Tibial artery (tissue), 4 donors: ENCODE measurements at places on chromosomes 4 and X.

- no peak for DNase-seq
Observed at GRCh38 chr4:106614441-106614840, 245.9 kb upstream of the GIMD1 start.

- DNase-seq: no peak
Observed at GRCh38 chrX:42025861-42026260, 102.5 kb upstream of the CASK start.

DNA sequence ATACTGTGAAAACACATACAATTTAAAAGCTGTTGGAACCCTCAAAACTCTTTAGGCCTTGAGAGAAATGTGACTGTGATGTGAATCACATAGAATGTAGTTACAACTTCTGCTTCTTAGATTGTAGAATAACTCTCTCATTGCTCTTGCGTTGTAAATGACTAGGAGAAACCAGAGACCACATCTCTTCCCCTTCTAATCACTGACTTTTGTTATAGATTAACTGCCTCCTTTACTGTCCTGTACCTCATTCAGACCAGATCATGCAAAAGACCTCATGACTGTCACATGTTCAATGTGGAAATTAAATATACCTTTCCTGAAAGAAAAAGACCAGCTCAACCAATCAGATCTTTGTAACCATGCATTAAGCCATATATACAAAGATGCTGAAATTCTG is 43.2 kb upstream of the NEIL3 start:
- DNase-seq: no peak

DNA sequence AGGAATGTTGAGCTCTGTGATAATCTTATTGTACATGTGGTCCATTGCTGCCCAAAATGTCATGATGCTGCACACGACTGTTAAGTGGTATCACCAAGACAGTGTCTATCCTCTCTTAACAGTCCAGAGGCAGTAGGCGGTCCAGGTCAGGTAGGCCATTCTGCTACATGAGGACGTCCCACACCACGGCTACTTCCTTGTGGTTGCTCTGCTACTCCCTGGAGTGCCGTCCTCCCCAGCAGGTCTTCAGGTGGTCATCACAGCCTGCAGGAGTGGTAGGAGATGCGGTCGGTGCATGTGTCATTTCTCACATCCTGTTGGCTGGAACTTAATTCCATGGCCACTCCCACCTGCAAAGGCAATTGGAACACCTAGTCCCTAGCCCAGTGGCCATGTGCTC is 11.5 kb upstream of the STK32B start:
- no peak for DNase-seq

DNA sequence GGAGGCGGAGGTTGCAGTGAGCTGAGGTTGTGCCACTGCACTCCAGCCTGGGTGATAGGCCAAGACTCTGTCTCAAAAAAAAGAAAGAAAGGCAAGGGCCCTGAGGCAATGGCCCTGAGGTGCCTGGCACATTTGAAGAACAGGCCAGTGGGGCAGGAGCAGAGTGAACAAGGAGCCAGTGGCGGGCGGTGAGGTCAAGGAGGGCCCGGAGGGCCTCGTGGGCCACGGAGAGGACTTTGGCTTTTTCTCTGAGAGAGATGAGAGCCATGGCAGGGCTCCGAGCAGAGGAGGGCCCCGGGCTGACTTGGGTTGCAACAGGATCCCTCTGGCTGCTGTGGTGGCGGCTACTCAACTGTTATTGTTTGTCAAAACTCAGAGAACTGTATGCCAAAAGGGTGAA is 13.3 kb downstream of the FTSJ1 start:
- no peak for DNase-seq

DNA sequence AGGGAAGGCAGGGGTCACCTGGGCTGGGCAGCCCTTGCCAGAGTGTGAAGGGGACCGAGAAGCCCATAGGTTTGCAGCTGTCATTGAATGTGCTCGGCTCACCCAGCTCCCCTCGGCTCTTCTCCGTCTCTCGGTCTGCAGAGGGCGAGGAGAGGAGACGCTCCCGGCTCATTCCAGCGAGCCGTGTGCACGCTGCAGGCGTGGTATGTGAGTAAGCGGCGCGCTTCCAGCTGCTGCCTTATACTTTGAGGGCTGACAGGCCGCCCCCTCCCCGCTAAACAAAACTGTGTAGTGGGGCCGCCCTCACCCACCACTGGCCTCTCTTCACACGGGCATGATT is 23.0 kb upstream of the BCORL1 start:
- no peak for DNase-seq

DNA sequence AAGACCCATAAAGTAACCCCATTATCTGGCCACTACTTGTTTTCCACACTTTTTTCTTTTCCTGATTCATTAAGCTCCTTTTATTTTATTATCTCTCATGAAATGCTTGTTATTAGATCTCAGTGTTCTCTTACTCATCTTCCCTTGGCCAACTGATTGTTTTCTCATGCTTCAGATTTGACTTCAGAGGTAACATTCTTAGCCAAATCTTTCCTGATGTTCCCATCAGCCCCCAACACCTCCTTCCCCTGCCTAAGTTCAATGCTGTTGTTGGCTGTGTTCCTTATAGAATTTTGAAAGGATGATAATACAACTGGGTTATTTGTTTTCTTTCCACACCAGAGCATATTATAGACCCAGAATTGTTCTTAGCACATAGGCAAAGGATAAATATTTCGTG is 75.6 kb downstream of the BMPR1B start:
- no peak for DNase-seq

GRCh38 chr4:183291070-183291469 is 29.0 kb downstream of the CLDN22 start:
- DNase-seq: no peak

- no peak for DNase-seq
Observed at GRCh38 chr4:141132709-141133145, 542 bp downstream of the RNF150 start.

- no peak for DNase-seq
Observed at GRCh38 chr4:113718252-113718651, 43.3 kb downstream of the CAMK2D start.

DNA sequence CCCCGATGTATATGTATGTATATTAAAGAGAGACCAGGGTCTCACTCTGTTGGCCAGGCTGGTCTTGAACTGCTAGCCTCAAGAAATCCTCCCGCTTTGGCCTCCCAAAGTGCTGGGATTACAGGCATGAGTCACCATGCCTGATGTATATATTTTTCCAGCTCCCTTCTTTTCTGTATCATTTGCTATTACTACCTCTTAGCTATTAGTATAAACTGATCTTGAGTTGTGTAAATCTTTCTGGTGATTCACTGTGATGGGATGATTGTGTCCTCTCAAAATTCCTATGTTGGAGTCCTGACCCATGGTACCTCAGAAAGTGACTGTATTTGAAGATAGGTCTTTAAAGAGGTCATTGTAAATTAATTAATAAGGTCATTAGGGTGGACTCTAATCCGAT is 53.1 kb downstream of the HPRT1 start:
- no peak for DNase-seq

DNA sequence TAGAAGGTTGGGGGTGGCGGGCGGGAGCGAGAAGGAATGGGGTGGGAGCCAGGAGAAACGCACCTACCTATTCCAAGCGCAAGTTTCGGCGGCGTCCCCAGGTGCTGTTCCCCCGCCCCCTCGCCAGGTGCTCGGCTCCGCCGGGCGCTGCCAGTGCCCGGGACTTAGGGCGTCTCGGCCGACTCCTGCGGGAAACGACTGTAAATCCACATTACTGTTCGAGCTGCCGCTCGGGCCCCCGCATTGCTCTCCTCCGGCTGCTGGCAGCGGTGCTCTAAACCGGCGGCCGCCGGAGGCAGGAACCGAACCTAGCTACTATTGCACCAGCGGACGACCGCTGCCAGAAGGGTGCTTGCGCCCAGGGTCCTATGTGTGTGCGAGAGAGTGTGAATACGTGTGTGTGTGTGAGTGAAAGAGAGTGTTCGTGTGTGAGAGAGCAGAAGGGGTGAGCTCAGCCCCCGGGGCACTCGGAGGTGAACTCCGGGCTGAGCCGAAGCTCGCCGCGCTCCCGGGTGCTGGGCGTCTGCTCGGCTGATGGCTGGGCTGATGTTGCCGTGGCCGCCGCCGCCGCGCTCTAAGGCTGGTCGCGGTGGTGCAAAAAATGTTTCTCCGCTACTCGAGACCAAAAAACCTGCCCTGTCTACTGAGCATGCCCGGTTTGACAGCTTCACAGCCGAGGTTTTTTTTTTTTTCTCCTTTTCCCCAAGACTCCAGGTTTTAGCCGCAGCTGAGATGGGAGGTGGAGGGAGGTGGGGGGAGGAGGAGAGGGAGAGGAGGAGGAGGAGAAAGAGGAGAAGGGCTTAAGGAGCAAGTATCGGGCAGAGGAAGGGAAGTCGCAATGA is 115.7 kb upstream of the TEX13C start:
- peak; percentile 28 for DNase-seq

GRCh38 chr4:155307731-155308277 is 69.0 kb downstream of the MAP9 start:
- DNase-seq: no peak
